Urinary bladder (tissue), 4 donors: ENCODE measurements at places on chromosomes 13 and 19. TPM values are rescaled to one million over a fixed set of nuclear protein-coding genes. Genes with fewer than 3 reads are reported as not detected.

DNA sequence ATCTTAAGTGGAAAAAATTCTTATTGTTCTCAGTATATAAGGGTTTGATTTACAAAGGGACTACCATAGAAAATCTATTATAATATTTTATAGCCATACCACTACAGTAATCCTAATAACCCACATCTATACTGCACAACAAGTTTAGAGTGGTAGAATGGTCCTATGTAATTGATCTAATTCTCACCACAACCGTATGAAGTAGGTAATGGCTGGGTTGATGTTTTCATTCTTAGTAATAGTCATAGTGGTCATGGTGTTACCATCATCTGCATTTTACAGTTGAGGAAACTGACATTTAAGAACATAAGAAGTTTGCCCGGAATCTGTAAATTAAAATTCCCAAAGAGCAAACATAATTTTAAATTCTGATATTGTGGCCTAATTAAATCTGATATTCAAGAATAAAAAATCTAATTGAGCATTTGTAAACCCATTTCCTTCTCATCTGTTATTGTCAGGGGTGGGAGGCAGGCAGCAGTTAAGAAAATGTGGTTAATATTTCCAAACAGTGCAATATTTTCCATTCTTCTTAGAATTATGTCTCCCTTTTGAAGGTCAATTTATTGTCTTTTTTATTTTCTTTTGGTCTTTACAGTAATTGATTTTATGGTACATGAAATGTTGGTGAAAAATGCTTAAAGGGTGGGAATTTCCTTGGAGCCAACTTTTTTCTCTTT lies 65.6 kb downstream of the DHRS12 start:
- no peak for DNase-seq

DNA sequence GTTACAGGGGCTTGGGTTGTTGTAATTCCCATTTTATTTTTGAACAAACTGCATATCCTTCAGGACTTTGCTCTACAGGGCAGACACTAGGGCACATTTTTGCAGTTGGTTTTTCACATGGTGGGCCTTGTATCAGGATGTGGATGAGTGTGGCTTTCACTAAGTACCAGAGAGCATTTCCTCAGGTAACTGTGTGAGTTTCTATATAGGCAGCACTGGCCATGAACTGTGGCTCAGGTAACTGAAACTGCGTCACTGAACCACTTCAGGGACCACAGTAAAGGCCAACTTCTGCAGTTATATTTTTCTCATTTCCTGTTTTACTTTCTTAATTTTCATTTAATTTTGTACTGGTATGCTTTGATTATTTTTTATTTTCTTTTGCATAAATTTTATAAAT lies 166.5 kb downstream of the ZNF486 start:
- DNase-seq = no peak

DNA sequence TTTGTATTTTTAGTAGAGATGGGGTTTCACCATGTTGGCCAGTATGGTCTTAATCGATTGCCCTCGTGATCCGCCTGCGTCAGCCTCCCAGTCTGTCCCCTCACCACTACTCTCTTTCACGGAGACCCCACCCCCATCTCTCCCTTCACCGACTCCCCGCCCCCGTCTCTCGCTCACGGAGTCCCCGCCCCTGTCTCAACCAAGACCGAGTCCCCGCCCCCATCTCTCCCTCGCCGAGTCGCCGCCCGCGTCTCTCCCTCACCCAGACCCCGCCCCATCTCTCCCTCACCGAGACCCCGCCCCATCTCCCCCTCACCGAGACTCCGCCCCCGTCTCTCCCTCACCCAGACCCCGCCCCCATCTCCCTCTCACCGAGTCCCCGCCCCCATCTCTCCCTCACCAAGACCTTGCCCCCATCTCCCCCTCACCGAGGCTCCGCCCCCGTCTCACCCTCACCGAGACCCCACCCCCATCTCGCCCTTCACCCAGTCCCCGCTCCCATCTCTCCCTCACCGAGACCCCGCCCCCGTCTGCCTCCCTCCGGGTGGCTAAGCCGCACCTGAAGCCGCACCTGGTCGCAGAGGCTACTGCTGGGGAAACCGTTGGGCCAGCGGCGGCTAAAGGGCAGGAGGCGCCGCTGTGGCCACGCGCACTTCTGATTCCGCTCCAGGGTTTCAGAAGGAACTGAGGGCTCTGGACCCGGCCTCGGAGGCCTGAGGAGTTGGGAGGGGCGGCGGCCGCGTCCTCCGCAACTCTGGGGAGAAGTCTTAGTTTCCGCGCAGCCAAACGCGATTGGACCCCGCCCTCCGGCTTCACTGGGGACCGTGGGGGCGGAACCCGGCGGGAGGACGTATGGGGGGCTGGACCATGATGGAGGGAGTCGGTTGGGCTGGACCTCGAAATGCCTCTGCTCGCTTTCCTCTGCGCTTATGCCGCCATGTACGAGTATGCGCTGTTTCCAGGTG lies 17.1 kb upstream of the ZNF846 start:
- peak; percentile 94 for DNase-seq

DNA sequence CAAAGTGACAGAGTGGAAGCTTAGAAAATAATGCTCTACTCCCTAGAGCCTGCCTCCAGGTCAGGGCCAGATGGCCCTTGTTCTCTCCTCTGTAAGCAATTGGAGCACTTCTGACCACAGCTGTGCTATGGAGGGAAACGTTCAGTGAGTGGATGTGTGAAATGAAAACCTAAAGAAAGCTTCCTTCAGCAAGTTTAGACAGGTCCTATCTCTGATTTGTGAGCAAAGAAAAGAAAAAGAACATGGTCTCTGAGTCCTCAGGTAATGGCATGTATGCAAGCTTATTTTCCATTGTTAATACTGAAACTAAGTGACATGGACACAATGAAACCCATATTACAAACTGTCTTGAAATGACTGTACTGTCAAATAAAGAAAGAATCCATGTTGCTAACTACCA lies 1486.8 kb downstream of the EFNB2 start:
- DNase-seq = no peak

DNA sequence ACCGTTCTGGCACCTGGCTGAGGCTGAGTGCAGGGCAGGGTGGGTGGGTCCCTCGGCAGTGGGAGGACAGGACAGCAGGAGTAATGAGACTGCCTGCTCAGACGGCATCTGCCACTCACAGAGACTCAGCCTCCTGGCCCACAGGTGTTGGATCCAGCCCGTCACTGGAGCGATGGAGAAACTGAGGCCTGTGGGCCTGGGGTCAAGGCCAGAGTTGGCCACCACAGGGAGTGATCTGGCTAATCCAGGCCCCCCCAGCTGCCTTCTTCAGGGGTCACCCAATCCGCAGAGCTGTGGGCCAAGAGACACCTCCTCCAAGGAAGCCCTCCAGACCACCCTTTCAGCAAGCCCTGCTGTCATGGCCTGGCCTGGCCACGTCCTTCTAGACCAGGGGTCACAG lies 103.7 kb upstream of the VSTM2B start:
- DNase-seq = no peak

- no peak for DNase-seq
Observed at GRCh38 chr13:49927755-49928154, 8.4 kb downstream of the SPRYD7 start.

DNA sequence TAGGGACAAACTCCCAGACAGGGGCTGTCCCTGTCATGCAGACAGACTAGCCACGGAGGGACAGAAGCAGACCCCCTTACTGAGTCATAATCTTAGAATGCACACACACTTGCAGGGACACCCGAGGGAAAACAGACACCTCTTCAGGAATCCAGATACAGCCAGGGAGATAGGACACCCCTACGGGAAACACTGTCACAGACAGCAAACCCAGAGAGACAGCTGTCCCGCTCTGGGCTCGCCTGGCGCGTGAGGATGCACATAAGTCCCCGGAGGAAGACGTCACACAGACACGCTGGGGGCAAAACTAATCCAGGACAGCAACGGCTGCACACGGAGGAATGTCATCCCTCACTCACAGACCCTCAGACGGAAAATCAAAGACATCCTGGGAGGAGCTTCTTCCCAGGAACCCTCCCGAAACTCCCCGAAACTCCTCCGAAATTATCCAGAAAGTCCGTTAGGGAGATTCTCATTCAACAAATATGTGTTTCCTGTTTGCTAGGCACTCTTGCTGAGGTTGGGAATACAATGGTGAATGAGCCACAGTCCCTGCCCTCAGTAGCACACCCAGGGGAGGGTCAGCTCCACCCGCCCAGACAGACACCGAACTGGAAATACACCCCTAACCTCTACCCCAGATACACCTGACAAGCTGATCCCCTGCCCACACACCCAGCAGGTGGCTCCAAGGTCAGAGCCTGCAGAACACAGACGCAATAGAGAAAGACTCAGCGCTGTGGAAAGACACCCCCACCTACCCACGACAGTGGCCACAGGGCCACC lies 15.2 kb upstream of the TOMM40 start:
- no peak for DNase-seq

GRCh38 chr19:51691584-51692428 lies 1.3 kb upstream of the SPACA6 start:
- no peak for DNase-seq

DNA sequence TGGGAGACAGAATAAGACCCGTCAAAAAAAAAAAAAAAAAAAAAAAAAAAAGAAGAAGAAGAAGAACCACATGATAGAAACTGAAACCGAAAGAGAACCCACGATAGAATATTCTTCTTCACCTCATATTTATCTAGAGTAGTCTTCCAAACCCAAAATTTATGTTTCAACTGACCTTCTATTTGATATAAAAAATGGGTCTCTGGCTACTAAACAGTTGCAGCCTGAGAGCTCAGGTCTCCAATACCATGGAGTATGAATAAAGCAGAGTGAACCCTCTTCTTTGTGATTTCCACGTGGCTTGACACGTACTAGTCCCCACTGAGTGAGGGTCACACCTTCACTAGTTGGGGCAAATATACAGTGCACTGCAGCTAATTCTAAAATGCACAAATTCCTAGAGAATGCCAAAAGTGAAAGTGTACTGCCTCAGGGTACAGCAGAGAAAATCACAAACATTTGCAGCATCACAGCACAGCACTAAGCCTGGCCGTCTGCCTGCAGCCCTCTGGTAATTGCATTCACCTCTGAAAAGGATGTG lies 30.8 kb upstream of the RFC3 start:
- no peak for DNase-seq

- no peak for DNase-seq
Observed at GRCh38 chr19:33752018-33752800, 44.5 kb upstream of the KCTD15 start.

PABPC3 gene
- polyA plus RNA-seq = 0.39 TPM

ACP7 gene
- 0.05 TPM for polyA plus RNA-seq
